ENCODE measurements at places on chromosomes 13 and 19.

DNA sequence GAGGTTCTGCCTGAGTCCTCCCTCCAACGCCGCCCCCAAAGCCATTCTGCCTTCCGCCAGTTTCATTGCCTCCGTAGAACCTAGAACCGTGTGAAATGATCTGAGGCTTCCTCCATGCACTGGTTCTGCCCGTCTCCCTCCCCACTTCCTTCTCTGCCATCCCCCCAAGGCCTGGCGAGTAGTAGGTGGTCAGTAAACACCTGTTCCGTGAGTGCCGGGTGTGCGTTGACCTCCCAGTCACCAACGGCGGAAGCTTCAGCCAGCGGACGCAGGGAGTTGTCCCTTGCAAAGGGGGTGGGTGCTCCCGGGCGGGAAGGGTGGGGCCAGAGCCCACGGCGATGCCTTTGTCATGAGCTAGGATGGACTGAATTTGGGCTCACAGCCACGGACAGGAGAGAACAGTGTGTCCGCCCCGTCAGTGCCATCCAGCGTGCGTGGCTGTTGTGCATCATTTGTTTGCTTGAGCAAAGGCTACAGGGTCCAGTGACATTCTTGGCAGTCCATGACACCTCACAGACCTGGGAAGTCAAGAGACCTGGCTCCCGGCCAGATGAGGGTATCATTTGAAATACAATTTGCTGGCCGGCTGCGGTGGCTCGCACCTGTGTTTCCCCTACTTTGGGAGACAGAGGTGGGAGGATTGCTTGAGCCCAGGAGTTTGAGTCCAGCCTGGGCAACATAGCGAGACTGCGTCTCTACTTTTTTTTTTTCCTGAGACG is 43.1 kb downstream of the NFIC start:
- H3K36me3 ChIP-seq = no peaks in the 10 kb centered on the region
- H3K4me1 ChIP-seq = no peaks in the 10 kb centered on the region
- no peak for DNase-seq
- peaks cover 96% of the 10 kb centered on the region for H3K27me3 ChIP-seq
- no peak overlapping the region for H3K4me3 ChIP-seq

- peaks cover 4% of the 10 kb centered on the region for H3K27me3 ChIP-seq
- no peaks in the 10 kb centered on the region for H3K4me1 ChIP-seq
- H3K36me3 ChIP-seq = no peaks in the 10 kb centered on the region
- no peak for DNase-seq
These were observed 2.6 kb downstream of the CAPN12 start for GRCh38 chr19:38741670-38742069.

- H3K4me3 ChIP-seq = no peak overlapping the region
- H3K27ac ChIP-seq = no peak overlapping the region
- H3K36me3 ChIP-seq = no peaks in the 10 kb centered on the region
- H3K27me3 ChIP-seq = no peaks in the 10 kb centered on the region
These were observed 112.8 kb downstream of the CRYL1 start for GRCh38 chr13:20412691-20413355.

GRCh38 chr19:10899151-10899653 is 27.8 kb downstream of the CARM1 start:
- H3K36me3 ChIP-seq = no peaks in the 10 kb centered on the region
- no peak overlapping the region for H3K4me3 ChIP-seq
- H3K4me1 ChIP-seq = no peaks in the 10 kb centered on the region
- no peak overlapping the region for H3K27ac ChIP-seq
- DNase-seq = no peak
- H3K27me3 ChIP-seq = no peaks in the 10 kb centered on the region

DNA sequence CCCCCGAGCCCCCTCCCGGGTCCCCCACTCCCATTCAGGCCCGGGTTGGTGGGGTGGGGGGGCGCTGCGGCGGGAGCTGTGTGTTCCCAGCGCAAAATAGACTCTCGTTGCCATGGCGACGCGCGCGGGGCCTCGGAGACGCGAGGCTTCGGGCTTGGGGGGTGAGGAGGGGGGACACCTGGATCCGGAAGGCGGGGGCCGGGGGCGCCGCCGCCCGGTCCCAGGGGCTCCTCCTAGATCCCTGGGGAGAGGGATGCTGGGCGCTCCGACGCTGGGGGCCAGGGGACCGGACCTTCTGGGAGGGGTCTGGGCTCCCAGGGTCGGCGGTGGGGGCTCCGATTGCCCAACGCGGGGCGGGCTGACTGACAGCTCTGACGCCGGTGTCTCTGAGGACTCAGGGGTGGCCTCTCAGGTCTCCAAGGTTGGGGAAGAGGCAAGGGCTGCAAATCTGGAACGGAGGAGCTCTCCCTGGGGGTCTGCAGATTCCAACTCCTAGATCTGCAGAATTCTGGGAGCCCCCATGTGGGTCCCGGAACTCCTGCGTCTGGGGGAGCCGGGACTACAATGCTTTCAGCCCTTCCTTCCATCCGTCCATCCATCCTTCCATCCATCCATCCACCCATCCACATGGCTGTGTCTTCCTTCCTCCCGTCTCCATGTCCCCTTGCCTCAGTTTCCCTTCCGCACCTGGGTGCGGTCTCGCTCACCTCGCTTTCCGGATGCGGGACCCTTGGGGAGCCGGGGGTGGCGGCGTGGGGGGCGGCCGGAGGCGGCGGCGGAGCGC is 9.1 kb upstream of the SHISA7 start:
- H3K27me3 ChIP-seq = peaks cover 28% of the 10 kb centered on the region
- DNase-seq = no peak
- no peak overlapping the region for H3K4me3 ChIP-seq
- no peak overlapping the region for H3K27ac ChIP-seq
- no peaks in the 10 kb centered on the region for H3K4me1 ChIP-seq
- H3K36me3 ChIP-seq = no peaks in the 10 kb centered on the region

- H3K27ac ChIP-seq = no peak overlapping the region
- H3K27me3 ChIP-seq = no peaks in the 10 kb centered on the region
- no peaks in the 10 kb centered on the region for H3K4me1 ChIP-seq
- H3K4me3 ChIP-seq = no peak overlapping the region
These were observed 886.8 kb downstream of the PCDH9 start for GRCh38 chr13:66343224-66343828.

DNA sequence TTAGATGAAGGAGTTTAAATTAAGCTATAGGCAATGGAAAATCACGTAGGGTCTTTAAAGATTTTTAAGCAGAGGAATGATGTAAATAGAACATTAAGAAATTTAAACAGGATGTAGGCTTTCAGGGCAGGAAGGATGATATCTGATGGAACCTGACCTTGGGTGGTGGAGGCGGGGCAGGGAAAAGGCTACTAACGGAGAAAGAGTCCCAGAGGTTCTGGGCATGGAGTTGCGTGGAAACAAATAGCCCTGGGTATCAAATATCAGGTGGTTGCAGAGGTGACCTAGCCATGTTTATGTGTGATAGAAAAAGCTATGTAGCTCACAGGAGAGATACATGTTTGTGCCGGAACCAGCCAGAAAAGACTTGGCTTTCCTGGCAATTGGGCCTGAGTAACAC is 7.8 kb upstream of the CDK8 start:
- no peak overlapping the region for H3K4me3 ChIP-seq
- no peak for DNase-seq
- no peaks in the 10 kb centered on the region for H3K36me3 ChIP-seq

DNA sequence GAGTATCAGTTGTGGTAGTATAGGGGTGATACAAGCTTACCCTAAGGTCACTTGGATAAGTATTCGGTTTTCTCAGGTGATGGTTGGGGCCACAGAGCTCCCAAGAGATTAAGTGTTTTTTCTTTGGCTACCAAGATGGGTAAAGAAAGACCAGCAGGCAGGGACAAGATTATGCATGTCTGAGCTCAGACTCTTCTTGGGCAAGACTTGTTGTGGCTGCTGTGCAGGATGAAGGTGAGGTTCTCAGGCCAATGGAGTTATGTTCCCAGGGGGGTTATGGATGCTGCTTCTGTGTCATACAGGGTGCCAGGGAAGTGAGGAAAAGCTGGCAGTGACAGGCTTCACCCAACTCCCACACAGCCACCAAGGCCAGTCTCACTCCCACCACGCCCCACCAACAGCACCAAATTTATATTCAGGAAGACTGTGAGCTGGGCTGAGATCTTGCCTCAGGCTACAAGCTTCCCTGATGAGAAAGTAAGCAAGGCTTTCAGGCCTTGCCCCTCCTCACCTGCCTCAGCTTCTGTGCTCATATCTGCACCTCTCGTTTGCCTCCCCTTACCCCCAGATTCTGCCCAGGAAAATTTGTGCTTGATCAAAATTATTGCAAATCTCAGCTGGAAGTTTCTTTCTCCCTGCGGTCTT is 511.8 kb upstream of the SLITRK1 start:
- H3K27me3 ChIP-seq = no peaks in the 10 kb centered on the region
- no peaks in the 10 kb centered on the region for H3K36me3 ChIP-seq
- no peak overlapping the region for H3K27ac ChIP-seq
- H3K4me1 ChIP-seq = no peaks in the 10 kb centered on the region
- H3K4me3 ChIP-seq = no peak overlapping the region

GRCh38 chr13:43061496-43062280 is 38.3 kb downstream of the DNAJC15 start:
- no peaks in the 10 kb centered on the region for H3K27me3 ChIP-seq
- no peak overlapping the region for H3K27ac ChIP-seq
- H3K4me1 ChIP-seq = 0 out of 2 replicates have a peak, but pooled peaks cover 7% of the 10 kb centered on the region
- no peak for DNase-seq

All from MM.1S (cell line).